ENCODE measurements at places on chromosomes 7 and 10.

DNA sequence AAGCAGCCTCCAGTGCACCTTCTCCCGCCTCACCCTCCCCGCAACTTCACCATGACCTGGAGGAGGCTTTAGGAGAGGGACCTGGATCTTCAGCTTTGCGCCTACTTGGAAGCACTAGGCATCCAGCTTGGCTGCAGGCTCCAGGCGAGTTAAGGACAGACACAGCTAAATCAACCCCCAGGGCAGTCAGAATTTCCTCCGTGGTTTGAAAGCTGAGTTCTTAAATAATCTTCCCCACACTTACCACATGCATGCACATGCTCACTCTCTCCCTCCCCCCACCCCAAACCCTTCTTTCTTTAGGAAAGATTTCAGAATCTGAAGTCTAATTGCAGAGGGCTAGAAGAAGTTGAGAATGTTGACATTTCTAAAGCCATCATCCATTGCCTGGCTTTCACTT is 36.7 kb upstream of the LRRC4 start:
- DNase-seq = no peak

- DNase-seq = peak; percentile 49
Observed at GRCh38 chr7:25894002-25894901, 257.7 kb upstream of the NFE2L3 start.

GRCh38 chr10:123634221-123634620 is 31.9 kb upstream of the GPR26 start:
- no peak for DNase-seq

- no peak for DNase-seq
Observed at GRCh38 chr10:125778556-125778955, 2.9 kb upstream of the MMP21 start.

DNA sequence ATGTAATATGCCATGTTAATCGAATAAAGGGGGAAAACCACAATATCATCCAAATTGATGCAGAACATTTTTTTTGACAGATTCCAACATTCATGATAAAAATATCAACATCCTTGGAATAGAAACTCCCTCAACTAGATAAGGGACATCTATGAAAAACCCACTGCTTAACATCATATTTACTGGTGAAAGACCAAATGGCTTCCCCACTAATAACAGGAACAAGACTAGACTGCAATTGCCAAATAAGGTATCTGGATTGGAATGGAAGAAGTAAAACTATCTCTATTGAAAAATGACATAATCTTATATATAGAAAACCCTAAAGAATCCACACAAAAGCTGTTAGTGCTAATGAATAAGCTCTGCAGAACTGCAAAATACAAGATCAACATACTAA is 27.8 kb downstream of the SMURF1 start:
- DNase-seq = no peak

DNA sequence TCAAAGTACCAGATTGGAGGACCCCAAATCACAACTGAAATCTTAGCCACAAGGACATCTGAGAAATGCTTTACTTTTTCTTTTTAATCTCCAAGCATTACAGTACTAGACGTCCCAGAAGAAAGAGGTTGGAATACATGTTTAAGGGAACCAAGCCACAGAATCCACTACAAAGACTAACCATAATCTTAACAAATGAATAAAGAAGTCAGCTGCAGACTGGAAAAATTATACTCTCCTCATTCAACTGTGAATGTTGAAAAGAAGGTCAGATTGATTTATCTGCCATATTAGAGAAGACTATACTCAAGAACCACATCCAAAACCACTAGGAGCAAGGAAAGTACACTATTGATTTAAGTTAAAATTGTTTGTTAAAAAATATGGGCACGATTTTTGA is 102.1 kb upstream of the ABCB5 start:
- DNase-seq = no peak

- DNase-seq = no peak
Observed at GRCh38 chr10:95451568-95452524, 109.3 kb downstream of the SORBS1 start.

- DNase-seq = no peak
Observed at GRCh38 chr10:5951721-5952407, 25.5 kb downstream of the IL15RA start.

DNA sequence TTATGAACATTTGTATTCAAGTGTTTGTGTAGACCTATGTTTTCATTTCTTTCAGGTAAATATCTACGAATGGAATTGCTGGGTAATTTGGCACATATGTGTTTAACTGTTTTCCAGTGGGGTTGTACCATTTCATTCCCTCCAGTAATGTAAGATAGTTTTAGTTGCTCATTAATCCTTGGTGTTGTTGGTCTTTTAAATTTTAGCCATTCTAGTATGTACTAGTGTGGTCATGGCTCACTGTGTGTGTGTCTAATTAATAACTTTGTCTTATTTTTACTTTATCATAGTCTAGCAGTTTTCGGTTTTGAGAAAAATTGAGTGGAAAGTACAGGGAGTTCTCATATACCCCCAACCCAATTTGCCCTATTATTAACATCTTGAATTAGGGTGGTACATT is 278.8 kb downstream of the CAMK1D start:
- no peak for DNase-seq

GRCh38 chr7:1641173-1641572 is 28.9 kb upstream of the ELFN1 start:
- no peak for DNase-seq

GRCh38 chr10:71878327-71879034 is 27.4 kb upstream of the PSAP start:
- peak; percentile 42 for DNase-seq

- DNase-seq = peak; percentile 22
Observed at GRCh38 chr7:37832194-37832593, 16.2 kb upstream of the NME8 start.

- DNase-seq = no peak
Observed at GRCh38 chr7:5586279-5586962, 162.8 kb upstream of the TNRC18 start.

GRCh38 chr10:29064680-29065079 is 224.2 kb upstream of the LYZL1 start:
- DNase-seq = no peak

GRCh38 chr10:70052462-70053217 is at the start of gene MACROH2A2:
Gene MACROH2A2, plus strand, starts transcription at chr10:70052846. Its CDS starts 22,813 bp downstream, at chr10:70075659.
- peak; percentile 0 for DNase-seq

- no peak for DNase-seq
Observed at GRCh38 chr7:19304086-19304485, 158.9 kb upstream of the FERD3L start.

- DNase-seq = no peak
Observed at GRCh38 chr7:99033765-99034164, 110.1 kb downstream of the SMURF1 start.

DNA sequence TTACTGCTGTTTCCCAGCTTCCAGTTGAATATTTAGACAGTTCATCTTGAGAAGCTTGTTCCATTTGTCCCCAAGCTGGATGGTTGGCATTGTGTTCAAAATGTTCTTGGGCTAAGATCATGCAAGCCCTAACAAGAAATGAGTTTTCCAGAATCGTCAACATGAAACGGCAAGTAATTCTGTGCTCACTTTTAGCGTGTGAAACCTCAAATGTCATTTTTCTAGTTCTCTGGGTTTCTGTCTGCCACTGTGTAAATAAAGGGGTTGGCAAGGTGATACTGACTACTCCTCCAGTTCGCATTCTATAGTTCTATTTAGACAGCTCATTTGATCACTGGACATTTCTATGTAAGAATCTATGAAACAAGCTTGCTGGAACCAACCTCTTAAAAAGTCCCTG is 194.0 kb downstream of the AHR start:
- DNase-seq = no peak

All from CD4-positive, alpha-beta T cell treated with Interleukin-4 for 1 hour (primary cell).